Uterus (tissue), 4 donors: ENCODE measurements at places on chromosomes 12 and 14. TPM values are rescaled to one million over a fixed set of nuclear protein-coding genes. Genes with fewer than 3 reads are reported as not detected.

GRCh38 chr14:74444866-74445265, 18.9 kb upstream of the SYNDIG1L start:
- DNase-seq = no peak

The CLECL1 gene
- 1.9 TPM for total RNA-seq

The MYRFL gene
- total RNA-seq = not detected

The HOXC13 gene
- not detected for total RNA-seq

- no peak for DNase-seq
Measured at GRCh38 chr14:94081386-94081820, 293 bp downstream of the IFI27L1 start.

DNA sequence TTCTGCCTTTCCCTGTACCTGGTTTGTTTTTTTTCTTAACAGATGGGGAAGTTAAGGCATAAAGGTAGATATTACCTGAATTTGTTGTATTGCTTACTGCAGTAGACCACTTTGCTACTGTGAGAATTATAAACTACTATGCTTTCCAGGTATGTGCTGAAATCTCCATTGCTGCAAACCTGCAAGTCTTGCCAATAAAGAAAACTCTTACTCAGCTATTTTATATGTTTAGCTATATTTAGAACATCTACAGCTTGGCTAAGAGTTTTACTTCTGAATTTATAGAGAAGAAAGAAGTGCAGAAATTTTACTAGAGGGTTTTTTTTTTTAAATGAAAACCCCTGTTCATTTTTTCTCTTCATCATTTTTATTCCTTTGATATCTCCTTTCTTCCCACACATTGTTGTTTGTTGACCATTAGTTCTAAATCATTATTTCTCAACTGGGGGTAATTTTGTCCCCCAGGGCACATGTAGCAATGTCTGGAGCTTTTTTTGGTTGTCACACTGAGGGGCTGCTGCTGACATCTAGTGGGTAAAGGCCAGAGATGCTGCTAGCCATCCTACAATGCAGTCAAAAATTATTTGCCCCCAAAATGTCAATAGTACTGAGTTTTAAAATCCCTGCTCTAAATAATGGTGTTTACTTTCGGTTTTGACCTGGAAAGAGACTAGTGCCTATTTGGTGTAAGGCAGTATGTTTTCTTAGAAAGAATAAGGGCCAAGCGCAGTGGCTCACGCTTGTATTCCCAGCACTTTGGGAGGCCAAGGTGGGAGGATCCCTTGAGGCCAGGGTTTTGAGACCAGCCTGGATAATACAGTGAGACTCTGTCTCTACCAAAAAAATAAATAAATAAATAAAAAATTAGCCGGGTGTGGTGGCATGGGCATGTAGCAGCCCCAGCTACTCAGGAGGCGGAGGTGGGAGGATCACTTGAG, 48.6 kb downstream of the PCNX1 start:
- no peak for DNase-seq

GRCh38 chr14:96047101-96047500, 7.9 kb downstream of the C14orf132 start:
- no peak for DNase-seq

GRCh38 chr14:95876761-95877538, at the start of gene TUNAR:
TUNAR (plus strand) TSS chr14:95876832.
- no peak for DNase-seq

DNA sequence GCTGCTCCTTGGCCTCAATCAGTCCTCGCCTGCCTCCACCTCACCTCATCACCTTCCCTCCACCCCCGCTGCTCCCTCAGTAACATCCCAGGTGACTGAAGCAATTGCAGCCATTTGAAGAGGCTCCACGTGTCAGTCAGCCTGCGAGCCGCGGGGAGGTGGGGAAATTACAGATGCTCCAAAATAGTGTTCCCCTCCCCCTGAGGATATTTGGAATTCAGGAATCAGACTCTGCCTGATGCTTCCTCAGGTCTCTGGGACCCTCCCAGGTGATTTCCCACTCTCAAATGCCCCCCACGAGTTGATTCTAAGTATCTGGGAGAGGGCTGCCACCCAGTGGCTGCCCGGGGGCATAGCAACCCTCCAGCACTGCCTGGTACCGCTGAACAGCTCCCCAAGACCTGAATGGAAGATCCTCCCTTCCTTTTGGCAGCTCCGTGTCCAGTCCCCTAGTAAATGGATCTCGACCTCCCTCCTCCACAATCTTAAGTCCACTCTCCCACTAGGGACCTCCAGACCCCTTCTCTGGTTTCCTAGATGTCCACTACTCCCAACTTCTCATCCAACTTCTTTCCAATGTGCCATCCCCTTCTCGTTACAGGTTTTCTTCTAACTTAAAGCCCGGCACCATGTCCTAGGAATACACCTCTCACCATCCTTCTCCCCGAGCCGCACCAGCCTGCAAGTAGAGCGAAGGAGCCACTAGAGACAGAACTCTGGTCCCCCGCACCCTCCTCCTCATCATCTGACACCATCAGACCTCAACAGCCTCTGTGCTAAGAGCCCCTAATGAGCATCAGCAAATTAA, 1.4 kb upstream of the ASIC1 start:
- DNase-seq = peak; percentile 36

The HOXC12 gene
- total RNA-seq = not detected

DNA sequence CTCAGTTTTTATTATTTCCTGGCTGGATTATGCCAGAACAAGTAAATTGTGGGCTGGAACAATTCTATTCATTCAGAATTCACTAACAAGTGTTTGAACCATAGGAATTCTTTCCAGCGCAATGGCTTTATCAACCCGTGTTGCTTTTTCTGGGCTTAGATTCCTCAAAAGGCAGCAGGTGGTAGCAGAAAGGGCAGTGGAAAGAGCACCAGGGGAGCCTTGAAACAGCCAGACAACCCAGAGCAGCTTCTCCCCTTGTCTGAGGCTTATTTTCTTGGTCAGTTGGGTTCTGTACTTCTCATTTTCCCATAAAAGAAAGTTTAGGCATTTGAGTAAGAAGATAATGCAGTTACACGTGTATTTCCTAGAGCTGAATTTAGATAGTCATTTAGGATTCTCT, 130.7 kb downstream of the OTOGL start:
- no peak for DNase-seq

- DNase-seq = no peak
Measured at GRCh38 chr14:99544991-99545390, 59.0 kb downstream of the CCDC85C start.

The PZP gene
- not detected for total RNA-seq

- DNase-seq = no peak
Measured at GRCh38 chr12:79688376-79689060, 2.2 kb downstream of the PAWR start.

- DNase-seq = no peak
Measured at GRCh38 chr12:45298721-45299692, 83.1 kb downstream of the ANO6 start.

- peak; percentile 24 for DNase-seq
Measured at GRCh38 chr12:57940915-57941164, 527 bp upstream of the ATP23 start.

- no peak for DNase-seq
Measured at GRCh38 chr14:68208218-68208617, 388.6 kb downstream of the RAD51B start.

- no peak for DNase-seq
Measured at GRCh38 chr14:50041980-50042379, 74.4 kb downstream of the VCPKMT start.

DNA sequence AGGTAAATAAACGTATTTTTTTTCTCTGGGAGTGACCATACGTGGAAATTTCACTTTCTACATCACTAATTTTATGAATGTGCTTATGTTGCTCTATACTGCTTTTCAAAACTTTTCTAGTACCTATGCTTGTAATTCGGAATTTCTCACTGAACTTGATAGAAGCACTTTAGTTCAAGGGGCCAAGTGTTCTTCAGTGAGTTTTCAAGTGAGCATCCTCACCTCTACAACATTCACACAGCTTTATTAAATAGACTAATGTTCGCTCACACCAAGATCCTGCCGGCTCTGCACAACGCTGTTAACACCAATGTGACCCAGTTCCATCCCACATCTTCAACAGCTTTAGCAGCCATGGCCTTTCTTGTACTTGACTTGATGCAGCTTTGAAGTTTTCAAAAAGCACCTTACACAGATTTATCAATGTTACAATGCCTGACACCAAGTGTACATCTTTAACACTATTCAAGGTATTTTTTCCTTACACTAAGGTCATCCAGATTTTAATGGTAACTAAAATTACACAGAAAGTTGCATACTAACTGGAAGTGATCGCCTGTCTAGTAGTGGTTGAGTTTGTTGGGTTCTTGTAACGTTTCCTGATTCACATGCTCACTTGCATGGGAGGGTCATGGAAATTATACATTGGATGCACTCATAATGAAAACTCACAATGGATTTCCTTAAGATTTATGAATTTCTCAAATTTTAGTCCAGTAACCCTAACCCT, 4.5 kb downstream of the UBC start:
- no peak for DNase-seq

GRCh38 chr14:23123419-23123818, 4.4 kb upstream of the CEBPE start:
- peak; percentile 56 for DNase-seq

DNA sequence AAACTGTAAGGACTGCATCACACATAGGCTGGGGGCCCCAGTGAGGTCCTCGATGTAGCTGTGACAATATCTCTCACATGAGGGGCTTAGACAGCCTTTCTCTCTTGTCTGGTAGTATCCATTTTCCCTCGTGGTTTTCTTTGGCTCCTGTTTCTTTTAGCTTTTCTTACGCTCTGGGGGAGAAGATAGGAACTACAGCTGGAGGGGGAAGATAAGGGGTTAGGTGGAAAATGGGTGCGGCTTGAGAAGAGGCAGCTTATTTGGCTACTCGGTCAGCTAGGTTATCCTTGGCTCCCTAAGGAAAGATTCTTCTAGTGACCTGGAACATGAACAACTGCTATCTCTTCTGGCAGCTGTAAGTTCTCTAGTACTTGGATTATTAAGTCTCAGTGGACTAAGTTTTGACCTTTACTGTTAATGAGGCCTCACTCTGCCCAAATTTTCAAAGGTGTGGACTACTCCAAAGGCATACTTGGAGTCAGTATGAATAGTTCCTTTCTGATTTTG, 28.7 kb upstream of the CPNE8 start:
- no peak for DNase-seq

The ERGIC2 gene
- total RNA-seq = 91.3 TPM

DNA sequence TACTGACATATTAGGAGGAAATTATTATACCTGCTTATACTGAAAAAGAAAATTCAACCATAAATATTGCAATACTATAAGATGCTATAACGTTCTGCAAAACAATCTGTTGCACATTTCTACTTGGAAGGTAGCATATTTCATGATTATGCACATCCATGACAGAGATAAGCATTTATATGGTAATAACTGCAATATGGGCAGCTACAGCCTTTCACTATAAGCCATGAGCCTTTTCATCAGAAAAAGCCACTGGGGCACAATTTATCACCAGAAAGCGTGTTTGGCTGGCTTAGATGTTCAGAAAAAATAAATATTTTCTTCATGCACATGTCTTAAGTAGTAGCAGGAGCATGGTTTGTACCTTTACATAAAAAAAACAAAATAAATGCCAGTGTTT, 340.7 kb downstream of the GALC start:
- no peak for DNase-seq

DNA sequence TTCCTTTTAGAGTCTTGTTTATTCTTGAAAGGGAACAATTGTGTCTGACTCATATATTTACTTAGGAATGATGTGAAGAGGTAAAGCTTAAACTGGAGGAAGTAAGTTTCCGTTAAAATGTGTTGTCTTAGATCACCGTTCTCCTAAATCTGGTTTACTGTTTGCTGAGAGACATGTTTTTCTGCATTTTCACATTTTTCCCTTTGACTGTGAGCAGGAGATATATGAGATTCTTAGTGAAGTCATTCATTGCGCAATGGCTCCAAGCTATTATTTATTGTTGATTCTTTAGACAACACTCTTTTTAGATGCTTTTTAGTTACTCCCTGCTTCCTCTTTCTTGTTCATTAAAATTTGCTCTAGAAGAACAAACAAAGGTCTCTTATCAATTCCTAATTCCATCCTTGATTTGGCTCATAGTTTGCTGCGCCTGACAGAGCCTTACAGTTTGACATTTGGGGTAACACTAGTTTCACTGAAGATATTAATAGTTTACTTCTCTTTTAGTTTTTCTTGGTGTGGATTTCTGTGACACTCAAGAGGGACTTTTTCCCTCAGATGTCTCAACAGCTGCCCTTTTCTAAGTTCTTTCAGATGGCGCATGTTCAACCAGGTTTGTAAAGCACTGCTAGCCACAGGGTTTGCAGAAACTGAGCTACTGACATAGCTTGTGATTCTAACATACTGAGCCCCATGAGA, 11.4 kb downstream of the CLECL1 start:
- DNase-seq = no peak

- peak; percentile 89 for DNase-seq
Measured at GRCh38 chr12:10212739-10213131, at the start of gene GABARAPL1. GABARAPL1 (plus strand) TSS chr12:10212877; CDS start chr12:10213130, 253 bp downstream.

The LGALS3 gene
- total RNA-seq = 178 TPM

DNA sequence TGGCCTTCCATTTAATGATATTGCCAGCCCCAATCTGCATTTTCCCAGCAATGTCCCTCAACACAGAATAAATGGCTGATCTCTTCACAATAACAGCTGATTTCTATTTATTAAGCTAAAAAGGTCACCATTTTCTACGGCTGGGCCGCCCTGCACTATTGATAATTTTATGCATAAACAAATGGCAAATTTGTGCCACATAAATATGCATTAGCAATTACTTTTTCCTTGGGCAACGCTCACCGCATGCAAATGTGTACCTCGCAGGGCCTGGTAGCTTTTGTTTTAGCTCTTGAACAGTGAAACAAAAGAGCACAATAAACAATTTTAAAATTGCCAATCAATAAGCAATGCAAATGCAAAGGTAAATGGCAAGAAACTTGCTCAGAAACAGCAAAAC, 331.9 kb upstream of the SOX5 start:
- DNase-seq = no peak
